Stimulated activated naive CD4-positive, alpha-beta T cell treated with Interleukin-2 at 50 U/mL for 16 hours (primary cell): ENCODE measurements at places on chromosomes 11 and 22.

DNA sequence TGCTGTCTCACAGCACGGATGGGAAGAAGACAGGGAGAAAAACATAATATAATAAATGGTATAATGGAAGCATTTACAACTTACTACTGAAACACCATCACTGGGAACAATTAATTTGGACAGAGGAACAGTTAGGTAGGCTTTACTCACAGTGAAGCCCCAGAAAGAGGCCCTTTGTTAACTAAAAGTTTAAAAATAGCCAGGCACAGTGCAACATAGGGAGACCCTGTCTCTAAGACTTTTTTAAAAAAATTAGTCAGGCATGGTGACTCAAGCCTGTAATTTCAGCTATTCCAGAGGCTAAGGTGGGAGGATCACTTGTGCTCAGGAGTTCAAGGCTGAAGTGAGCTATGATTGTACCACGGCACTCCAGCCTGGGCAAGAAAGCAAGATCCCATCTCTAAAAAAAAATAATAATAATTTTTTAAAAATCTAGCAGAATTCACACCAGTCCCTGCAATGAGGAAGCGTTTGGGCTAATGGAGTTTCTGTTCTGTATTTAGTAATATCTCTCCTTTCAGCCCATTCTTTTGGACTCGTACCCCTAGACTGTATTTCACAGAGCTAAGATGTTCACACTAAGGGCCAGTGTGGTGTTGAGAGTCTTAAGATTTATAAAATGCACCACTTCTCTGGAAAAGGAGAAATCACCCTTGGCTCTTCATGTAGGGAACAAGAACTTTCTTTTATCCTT is 275.5 kb downstream of the SOX6 start:
- no peak for DNase-seq

GRCh38 chr11:2958251-2958650 is 29.0 kb upstream of the PHLDA2 start:
- no peak for DNase-seq

DNA sequence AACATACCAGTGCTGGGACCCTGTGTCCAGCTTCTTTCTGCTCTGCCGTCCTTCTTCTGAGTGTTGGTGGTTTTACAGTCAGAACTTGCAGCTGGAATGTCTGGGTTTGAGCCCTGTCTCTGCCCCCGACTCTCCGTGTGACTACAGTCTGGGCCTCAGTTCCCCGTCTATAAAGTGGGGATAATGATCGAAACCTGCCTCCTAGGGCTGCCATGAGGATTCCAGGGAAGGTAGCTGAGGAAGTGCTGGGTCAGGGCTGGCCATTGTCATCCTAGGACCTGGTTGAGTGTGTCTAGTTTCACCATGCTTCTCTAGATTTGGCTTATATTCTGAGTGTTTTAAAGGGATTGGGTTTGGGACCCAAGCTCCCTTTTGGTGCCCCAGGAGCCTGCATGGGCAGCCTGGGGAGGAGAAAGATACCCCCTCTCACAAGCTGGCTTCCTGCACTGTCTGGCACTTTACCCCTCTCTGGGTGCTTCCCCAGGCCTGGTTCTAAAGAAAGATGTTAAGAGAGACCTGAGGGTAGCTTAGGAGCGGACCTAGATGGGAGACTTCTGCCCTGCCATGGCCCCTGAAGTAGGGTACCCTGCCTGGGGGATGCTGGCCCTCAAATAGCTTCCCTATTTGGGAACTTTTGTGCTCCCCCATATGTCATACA is 49.9 kb downstream of the TSPAN18 start:
- no peak for DNase-seq

- DNase-seq = no peak
Measured at GRCh38 chr22:29570456-29570855, 10.5 kb downstream of the NIPSNAP1 start.

- no peak for DNase-seq
Measured at GRCh38 chr11:77101043-77101537, 1.6 kb upstream of the OMP start.

DNA sequence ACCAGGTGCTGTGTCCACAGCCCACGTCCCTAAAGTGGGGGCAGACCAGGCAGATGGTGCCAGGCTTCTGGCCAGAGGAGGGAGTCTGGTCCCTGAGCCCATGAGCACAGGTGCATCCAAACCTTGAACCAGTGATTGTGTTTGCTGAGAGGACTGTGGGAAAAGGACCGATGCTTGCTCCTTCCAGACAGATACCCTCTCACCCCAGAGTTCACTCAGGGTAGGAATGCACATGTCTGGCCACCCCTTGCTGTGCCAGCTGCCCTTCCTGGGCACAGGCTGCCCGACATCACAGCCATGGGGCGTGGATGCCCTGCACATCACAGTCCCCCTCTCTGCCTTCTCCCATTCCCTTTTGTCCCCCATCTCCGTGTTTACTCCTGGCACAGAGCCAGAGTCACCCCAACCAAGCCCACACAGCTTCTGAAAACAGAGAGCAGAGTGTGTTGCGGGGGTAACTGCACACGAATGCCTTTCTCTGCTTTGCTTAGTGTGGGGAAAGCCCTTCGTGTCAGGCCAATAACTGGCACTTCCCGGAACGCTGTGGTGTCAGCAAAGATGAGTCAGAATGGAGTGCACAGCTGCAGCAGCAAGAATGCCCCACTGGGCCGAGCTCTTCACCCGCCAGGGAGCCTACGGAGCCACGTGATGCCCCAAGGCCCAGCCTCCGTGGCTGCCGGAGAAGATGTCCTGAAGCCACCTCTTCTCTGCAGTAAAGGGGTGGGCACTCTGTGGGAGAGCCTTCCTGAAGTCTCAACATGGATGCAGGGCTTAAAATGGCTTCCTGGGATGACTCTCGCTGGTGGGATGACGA is 7.6 kb downstream of the CARS1 start:
- DNase-seq = peak; percentile 89

DNA sequence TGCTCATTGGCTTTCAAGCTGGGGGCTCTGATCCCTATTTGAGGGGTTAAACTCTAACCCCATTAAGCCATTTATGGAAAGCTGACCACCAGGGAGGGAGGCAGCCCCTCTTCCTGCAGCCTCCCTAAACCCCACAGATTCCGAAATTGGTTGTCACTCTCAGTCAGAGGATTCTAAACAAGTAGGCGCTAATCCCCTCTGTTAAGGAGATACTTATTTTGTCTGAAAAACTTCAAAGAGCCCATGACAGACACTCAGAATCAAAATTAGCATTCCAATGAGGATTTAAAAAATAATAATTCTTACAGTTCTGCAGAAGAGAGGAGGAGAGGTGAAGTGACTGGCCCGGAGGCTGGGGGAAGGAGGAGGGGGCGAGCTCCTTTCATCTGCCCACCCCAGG is 69.7 kb upstream of the LMO1 start:
- DNase-seq = no peak

DNA sequence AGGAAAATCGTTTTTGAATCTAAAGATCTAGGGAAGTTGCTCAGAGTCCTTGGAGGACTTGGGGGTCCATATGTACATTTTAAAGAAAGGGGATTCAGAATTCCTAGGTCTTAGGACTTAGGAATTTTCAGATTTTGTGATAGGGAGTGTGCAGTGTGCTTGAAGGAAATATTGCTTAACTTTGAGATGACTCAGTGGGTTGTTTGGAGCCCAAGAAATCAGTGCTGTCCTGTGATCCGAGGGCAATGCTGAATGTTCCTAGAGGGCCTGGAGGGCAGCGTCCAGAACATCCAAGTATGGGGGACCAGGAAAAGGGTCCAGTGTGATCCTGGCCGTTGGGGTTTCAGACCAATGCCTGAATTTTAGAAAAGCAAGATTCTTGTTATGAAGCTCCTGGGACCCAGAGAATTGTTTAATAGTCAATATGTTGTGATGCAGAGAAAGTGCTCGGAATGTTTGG is 3.1 kb upstream of the IGF2 start:
- no peak for DNase-seq

- no peak for DNase-seq
Measured at GRCh38 chr11:99327527-99327926, 306.8 kb downstream of the CNTN5 start.

DNA sequence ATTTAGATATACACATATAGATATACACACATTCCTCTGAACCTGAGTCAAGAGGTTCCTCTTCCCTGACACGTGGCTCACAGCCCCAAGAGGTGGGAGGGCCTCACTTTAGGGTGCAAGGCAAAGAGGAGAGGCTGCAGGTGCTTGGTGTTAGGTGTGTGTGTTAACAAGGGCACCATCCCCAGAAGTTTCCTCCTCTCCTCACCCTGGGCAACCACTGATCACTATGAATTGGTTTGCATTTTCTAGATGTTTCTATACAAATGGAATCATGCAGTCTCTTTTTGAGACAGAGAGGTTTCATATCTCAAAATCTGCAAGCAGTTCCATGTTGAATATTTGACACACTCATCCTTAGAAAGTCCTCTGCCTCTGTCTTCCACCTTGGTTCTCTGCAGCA is 120.9 kb upstream of the NECTIN1 start:
- no peak for DNase-seq

GRCh38 chr11:70252844-70253243 is 17.6 kb upstream of the PPFIA1 start:
- DNase-seq = no peak

- no peak for DNase-seq
Measured at GRCh38 chr22:47678048-47678447, 915.6 kb downstream of the TBC1D22A start.

DNA sequence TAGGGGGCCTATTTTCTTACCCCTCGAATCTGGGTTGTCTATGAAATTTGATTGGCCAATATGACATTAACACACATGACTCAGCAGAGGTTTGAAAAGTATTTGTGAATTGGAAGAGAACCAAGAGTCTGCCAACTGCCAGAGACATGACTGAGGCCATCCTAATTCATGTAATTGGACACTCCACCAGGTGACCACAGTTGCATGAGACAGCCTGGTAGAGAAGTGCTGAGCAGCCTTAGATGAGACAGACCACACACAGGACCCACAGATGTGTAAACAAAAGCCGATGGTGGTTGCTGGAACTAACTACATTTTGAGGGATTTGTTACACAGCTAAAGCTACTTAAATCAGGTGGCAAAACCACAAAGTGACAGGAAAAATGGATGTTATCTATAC is 855 bp upstream of the MS4A5 start:
- DNase-seq = no peak

DNA sequence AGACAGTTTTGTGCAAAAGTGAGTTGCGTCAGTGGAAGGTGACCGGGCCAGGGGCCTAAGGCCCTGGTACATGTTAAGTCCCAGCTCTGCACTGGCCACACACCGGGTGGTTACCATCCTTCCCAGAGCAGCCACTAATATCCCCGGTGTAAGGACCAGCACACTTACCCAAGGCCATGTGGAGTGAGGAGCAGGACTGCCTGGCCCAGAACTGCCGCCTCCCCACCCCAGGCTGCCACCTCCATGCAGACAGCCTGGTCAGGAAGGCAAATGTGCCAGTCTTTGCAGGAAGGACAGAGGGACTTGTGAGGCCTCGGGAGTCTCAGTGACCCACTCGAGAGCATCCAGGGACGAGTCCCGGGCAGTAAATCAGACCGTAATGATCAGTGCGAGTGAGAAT is 102.9 kb downstream of the MORC2 start:
- no peak for DNase-seq

DNA sequence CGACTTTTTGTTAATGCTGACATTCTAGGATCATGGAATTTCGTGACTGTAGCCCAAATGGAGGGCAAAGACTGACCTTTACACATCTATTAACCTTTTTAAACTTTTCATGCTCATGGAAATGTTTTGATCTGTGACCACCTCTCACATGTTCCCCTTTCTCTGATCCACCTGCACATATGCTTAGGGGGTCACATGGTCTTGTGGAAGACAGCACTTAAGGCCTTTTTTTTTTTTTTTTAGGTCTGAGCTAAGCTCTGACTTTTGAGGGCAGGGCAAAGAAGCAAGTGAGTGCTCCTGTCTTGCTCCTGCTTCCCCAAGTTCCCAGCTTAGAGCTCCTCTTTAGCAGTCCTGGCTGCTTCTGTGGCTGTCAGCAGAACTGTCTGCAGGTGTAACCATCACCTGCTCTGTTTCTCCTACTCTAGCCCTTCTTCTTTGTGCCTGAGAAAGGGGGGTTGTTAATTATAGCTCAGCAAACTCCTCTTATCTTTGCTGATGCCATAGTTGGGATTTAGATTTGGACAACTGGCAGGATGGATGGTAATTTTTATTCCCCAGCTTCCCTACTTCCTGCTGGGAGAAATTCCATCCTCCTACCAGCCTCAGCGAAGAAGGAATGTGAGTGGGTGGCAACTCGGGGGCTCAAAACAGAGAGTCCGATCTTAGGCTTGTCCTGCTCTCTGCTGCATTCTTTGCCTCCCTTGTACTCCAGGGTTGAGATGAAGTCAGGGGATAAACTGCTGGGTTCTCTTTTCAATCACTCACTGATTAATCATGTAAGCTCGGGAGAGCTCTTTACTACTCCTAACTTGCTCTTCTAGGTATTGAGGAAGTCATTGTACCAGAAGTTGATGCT is 64.4 kb downstream of the GRAMD1B start:
- no peak for DNase-seq

DNA sequence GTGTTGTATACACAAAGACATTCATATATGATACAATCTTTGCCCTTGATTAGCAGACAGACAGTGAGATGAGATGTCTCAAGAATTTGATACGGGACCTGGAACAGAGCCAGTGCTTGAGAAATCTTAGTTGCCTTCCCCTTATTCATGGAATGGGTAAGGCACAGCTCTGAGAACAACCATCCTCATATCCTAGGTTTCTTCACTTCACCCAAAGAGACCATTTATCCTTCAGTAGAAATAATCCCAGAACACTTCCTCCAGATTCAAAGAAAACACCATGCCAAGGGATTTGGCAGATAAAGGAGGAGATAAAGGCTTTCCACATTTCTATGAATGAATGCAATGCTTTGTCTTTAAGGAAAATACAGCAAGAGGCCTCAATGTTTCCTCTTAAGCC is 8.8 kb upstream of the IZUMO1R start:
- no peak for DNase-seq

- no peak for DNase-seq
Measured at GRCh38 chr11:73539506-73540084, 58.3 kb downstream of the FAM168A start.

GRCh38 chr11:12077535-12078280 is 32.7 kb upstream of the MICAL2 start:
- DNase-seq = no peak

DNA sequence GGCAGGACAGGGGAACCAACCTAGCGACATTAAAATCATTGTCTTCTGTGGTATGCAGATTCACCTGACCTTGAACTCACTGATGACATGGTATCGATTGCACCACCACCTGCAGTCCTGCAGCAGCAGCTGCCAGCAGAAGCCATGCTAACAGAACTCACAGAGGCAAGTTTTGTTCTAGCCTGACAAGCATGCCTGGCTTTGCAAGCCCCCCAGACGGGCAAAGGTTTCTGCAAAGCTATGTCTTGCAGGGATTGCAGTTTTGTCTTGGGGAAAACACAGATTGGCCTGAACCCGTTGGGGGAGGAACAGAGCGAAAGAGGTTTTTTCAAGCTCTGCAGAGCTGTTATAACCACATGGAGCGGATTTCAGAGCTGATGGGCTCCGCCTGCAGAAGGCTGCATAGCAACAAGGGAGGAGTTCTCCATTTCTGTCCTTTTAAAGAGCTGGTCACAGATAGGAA is 221.0 kb downstream of the HIPK3 start:
- no peak for DNase-seq

DNA sequence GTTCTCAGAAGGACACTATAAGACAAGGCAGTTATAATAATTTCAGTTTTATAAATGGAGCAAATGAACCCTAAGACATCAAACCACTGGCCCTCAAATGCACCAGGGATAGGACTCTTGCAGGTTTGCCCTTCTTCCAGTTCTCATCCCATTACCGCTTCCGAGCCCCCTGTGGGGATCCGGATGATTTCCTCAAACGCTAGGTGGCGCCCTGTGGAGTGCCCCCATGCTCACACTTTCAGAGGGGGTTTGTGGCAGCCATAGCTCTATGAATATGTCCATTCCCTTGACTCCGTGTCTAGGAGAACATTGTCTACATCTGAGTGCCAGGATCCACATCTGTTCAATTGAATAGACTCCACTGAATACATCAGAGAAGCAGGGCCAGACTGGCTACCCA is 816.3 kb downstream of the NTM start:
- DNase-seq = no peak
